ENCODE measurements at places on chromosomes 11 and 22. TPM values are rescaled to one million over a fixed set of nuclear protein-coding genes. Genes with fewer than 3 reads are reported as not detected.

The TEX54 gene
- not detected for total RNA-seq

The ARHGAP20 gene
- 20.6 TPM for total RNA-seq

The MRGPRX4 gene
- total RNA-seq: not detected

The ZFTA gene
- total RNA-seq: 15.3 TPM

The NRGN gene
- 4.0 TPM for total RNA-seq

The PAK1 gene
- total RNA-seq: 27.4 TPM

The OR5J2 gene
- not detected for total RNA-seq

The KCTD14 gene
- total RNA-seq: 1.4 TPM

The FGF19 gene
- total RNA-seq: not detected

The OR4A16 gene
- not detected for total RNA-seq

The FAM227A gene
- 0.22 TPM for total RNA-seq

The SCUBE1 gene
- total RNA-seq: 3.9 TPM

The INS gene
- total RNA-seq: 0.74 TPM

The ARHGAP32 gene
- 17.1 TPM for total RNA-seq

The POU2AF3 gene
- 0.58 TPM for total RNA-seq

The ALKBH3 gene
- 31.0 TPM for total RNA-seq

The IL10RA gene
- 32.1 TPM for total RNA-seq

The PTPN5 gene
- 1.1 TPM for total RNA-seq

The CBL gene
- total RNA-seq: 30.4 TPM

The OR51B2 gene
- not detected for total RNA-seq

The UBTFL1 gene
- not detected for total RNA-seq

The KCTD17 gene
- total RNA-seq: 13.4 TPM

The ESAM gene
- total RNA-seq: 84.0 TPM

The OR6T1 gene
- not detected for total RNA-seq
